Right kidney (tissue), 9 donors: ENCODE measurements at places on chromosomes 3 and 15.
A peak's percentile ranks its signal among the peaks of the same experiment; 100 is the strongest.

DNA sequence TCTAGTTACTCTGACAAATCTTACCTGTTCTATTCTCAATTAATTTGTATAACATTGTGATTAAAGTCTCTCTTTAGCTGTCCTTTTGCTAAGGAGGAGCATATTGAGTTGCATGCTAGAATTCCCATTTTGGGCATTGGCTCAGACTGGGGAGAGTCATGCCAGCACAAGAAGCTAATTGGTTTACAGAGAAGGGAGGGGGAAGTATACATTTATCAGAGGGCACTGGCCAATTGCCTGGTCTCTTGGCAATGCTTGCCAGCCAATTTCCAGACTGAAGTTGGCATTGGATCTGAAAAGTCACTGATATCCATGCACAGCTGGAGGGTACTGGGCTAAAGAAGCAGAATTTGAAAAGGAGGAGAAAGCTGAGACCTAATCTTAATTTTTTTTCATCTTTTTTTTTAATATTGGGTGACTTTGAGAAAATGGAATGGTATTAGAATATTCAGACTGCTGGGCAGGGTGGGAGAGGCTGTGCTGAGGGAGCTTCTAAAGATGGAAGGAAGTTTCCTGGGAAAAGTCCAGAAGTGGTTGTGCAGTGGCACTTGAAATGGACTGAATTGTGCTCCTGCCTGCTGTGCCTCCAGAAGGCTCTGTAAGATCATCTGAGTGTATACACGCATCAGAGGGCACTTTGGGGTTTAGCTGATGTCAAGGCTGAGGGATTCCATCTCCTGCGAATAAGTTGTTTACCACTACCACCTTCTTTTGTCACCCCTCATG lies 365.2 kb upstream of the DPH6 start:
- no peak for DNase-seq

- DNase-seq, result no peak
Observed at GRCh38 chr3:73192036-73192738, 130.7 kb downstream of the EBLN2 start.

GRCh38 chr3:191339316-191339917 lies 9.1 kb upstream of the UTS2B start:
- DNase-seq, result no peak

- no peak for DNase-seq
Observed at GRCh38 chr3:170864525-170865208, 5.3 kb downstream of the RPL22L1 start.

GRCh38 chr3:45612918-45613602 lies 18.5 kb downstream of the LIMD1 start:
- DNase-seq, result no peak

- DNase-seq, result no peak
Observed at GRCh38 chr15:83854321-83854720, 200.4 kb downstream of the ADAMTSL3 start.

- no peak for DNase-seq
Observed at GRCh38 chr15:57309856-57310760, 66.2 kb upstream of the CGNL1 start.

- DNase-seq, result no peak
Observed at GRCh38 chr15:97747342-97747741, 213.2 kb upstream of the ARRDC4 start.

- no peak for DNase-seq
Observed at GRCh38 chr15:66411190-66411589, 24.5 kb downstream of the MAP2K1 start.

DNA sequence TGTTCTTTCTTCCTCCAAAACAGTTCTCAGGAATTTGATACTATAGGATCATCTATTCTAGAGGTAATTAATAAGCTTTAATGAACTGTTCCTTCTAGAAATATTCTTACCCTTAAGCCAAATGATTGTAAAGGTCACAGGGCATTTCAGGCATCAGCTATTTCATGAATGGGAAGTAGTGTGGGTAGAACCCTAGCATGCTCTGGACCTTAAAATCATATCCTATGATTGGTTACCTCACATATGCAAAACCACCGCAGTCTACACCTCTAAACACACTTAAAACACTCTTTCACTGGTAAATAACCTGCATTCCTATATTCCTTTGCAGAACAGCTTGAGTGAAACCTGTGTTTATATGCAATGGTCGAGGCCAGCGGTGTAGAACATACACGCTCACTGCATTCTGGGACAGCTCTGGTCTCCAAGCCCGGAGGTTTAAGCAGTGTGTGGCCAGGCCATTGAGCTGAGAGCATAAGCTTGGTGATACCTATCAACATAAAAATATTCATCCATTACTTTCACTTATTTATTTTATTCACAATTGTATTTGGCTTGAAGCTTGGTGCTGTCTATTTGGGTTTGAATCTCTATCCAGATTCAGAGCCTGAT lies 87.7 kb upstream of the RASGRP1 start:
- no peak for DNase-seq

DNA sequence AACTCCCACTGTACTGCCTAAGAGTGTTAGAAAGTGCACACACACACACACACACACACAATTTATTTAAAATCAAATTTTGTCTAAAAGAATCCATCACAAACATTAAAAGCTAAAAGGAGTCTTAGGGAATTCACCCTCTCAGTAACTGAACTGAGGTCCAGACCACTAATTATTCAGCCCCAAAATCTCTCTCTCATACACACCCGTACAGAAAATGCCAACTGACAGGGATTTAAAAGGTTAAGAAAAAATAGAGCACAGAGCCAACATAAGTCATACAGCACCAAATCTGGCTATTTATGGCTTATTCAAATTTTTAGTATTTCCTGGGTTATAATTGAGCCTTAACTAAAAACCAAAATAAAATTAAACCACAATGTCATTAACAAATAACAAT lies 20.7 kb downstream of the GBE1 start:
- DNase-seq, result no peak

GRCh38 chr3:49813497-49814174 lies at the start of gene UBA7:
Gene UBA7, minus strand, starts transcription at chr3:49813953. Its CDS starts 166 bp downstream, at chr3:49813787.
- peak; percentile 40 for DNase-seq

- no peak for DNase-seq
Observed at GRCh38 chr15:60584355-60584998, 105.5 kb upstream of the ICE2 start.

GRCh38 chr3:37625051-37625450 lies 236.6 kb upstream of the CTDSPL start:
- no peak for DNase-seq

DNA sequence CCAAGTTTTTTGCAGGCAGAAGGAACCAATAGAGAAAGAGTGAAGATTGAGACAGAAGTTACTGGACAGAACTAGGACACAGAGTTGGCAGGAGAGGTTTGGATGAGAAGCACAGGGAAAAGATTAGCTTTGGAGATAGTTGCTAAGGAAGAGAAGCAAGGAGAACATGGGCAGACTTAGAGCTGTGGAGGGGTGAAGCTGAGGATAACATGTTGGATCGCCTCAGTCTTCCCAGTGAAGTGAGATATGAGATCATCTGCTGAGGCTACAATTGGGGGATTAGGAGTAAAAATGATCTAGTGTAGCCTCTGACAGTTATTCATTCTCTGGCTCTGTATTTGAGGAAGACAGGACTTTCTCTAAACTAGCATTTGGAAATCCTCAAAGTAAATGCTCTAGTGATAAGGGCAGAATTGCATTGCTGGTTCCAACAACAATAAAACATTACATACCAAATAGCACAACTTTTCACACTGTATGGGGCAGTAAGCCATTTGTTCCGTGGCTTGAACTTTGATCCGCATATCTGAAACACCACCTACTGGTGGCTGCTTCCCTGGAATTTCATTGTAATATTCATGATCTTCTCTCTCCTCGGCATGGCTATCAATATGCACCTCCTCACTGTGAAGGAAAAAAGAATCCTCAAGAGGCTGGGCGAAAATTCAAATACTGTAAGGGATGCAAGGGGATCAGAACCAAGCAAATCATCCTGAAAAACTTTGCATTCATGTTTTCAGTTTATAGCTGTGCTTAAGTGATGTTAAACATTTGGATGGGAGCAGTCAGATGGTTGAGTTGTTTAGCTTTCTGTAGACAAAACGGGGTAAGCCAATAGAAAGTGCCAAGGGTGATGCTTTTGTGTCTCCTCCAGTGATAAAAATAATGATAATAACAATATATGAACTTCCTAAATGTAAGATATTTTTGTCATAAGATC lies 22.2 kb upstream of the EID1 start:
- peak; percentile 32 for DNase-seq

- no peak for DNase-seq
Observed at GRCh38 chr3:192884777-192885773, 32.6 kb downstream of the MB21D2 start.

DNA sequence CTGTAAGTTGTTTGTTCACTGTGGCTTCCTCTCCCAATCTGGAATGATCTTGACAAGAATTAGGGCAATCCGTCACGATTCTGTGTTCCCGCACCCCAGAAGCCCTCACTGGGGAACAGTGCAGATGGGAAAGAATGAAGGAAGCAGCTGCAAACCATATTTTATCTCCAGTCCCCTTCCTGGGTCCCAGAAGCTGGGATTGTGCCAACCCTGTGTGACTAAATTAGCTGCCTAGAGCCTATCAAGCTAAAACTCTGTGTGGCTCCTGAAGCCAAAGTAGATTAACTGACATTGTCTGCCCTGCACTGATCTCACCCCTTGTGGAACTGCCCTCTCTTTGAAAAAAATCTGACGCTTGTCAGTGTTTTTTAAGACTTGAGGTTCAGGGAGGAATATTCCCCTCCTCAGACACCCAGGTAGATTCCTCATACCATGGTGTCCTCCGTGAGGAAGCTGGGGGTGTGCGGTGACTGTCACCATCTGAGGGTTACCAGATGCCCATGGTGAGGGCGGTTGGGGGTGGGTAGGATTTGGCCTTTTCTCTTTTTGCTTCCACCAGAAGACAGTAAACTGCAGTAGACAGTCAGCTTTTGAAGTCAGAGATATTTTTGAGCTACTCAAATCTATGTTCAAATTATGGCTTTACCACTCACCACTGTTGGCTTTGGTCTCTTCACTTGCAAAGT lies 358.3 kb upstream of the TPM1 start:
- no peak for DNase-seq

- no peak for DNase-seq
Observed at GRCh38 chr3:60000311-60001105, 950.7 kb upstream of the CFAP20DC start.

- DNase-seq, result no peak
Observed at GRCh38 chr3:140093742-140094141, 158.8 kb downstream of the CLSTN2 start.

DNA sequence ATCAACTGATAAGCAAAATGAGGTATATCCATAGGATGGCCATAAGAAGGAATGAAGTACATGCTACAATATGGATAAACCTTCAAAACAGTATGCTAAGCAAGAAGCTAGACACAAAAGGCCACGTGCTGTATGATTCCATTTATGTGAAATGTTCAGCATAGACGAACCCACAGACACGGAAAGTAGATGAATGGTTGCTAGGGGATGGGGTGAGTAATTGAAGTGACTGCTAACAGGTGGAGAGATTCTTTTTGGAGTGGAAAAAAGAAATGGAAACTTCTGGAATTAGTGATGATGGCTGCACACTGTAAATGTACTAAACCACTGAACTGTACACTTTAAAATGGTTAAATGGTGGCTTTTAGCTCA lies 630 bp upstream of the EFCAB12 start:
- no peak for DNase-seq

DNA sequence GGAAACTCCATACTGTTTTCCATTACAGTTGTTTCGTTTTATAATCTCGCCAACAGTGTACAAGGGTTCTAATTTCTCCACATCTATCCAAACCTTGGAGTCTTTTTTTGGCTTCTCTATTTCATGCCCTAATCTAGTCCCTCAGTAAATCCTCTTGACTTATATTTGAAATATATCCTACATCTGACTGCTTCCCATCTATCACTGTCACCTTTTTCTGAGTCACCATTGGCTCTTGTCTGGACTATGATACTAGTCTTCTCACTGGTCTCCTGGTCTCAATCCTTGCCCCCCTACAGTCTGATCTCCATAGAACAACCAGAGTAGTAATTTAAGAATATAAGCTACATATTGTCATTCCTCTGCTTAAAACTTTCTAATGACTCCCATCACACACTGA lies 80.0 kb downstream of the ITPR1 start:
- DNase-seq, result no peak
